ENCODE measurements at places on chromosomes 5 and 9.

DNA sequence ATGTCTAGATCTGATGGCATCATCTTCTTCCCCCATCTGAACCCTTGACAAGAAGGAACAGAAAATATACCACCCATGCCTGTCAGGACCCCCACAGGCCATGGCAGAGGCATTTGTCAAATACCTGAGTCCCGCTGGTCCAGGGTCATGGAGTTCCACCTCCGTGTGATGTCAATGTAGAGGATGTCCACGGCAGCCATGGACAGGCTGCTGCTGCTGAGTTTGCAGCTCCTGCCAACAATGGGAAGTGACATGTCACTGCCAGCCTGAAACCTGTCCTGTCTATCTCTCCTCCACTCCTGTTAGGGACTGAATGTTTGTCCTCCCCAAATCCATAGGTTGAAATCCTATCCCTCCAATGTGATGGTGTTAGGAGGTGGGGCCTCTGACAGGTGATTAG, 208.8 kb downstream of the DAB2IP start:
- no peak for DNase-seq

GRCh38 chr9:101625876-101626275, 31.1 kb upstream of the PPP3R2 start:
- no peak for DNase-seq

- DNase-seq = no peak
These were observed 61.0 kb downstream of the DAP start for GRCh38 chr5:10699987-10700386.

DNA sequence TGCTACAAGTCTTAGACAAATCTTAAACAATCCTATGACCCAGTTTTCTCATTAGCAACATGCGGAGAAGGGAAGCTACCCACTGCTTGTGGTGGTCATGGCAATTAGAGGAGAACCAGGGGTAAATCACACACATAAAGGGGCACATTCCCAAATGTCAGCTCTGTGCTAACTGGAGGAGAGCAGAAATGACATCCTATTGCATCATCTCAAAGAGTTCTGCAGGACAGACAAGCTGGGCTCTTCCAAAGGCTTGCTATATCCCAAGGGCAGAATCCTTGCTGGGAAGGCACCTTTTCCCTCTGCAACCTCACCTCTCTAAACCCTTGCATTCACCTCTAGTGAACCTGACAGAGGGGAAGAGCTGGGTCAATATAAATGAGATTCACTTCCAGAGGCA, 17.0 kb upstream of the WWC1 start:
- no peak for DNase-seq

DNA sequence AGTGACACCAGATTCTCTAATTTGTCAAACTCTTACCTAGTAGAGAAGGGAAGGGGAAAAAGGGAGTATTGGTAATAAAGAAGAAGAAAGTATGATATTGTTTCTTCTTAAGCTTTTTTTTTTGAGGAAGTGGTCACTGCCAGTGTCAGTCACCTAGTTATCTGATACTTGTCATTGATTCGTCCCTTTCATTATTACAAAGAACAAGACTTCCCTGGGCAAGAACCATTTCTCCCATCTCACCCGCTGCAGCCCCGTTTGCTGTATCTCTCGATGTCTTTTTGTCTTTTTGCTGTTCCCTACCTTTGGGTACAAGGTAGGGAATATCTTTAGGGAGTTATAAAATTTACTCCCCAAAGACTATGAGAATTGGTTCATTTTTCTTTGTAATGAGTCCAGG, 249.0 kb downstream of the ARHGAP26 start:
- no peak for DNase-seq

- DNase-seq = no peak
These were observed 218.6 kb downstream of the ESM1 start for GRCh38 chr5:54766748-54767147.

DNA sequence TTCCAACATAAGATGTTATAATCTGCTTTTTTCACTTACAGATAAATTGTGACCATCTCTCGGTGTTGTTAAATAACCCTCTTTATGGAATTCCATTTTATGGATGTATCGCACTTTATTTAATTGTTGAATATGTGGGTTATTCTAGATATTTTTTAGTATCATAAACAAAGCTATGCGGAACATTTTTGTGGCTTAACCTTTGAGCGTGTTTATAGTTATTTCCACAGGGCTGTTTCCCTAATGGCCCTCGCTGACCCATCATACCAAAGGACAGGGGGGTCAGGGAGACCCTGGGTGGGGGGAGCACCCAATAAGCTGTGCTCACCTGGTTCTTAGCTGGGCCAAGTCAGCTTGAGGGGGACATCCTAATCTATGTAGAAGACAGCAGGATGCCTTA, 65.3 kb downstream of the NDST1 start:
- DNase-seq = no peak

DNA sequence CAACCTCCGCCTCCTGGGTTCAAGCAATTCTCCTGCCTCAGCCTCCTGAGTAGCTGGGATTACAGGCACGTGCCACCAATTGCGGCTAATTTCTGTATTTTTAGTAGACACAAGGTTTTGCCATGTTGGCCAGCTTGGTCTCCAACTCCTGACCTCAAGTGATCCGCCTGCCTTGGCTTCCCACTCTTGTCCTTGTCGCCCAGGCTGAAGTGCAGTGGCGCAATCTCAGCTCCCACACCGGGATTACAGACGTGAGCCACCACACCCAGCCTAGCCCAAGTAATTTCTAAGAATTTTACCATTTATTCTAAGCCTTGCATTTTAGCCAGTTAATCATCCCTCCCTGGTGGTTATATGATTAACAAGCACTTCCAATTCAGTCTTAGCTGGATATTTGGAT, 11.0 kb downstream of the NAIP start:
- no peak for DNase-seq

- no peak for DNase-seq
These were observed 1.5 kb downstream of the SPDL1 start for GRCh38 chr5:169584998-169585451.

DNA sequence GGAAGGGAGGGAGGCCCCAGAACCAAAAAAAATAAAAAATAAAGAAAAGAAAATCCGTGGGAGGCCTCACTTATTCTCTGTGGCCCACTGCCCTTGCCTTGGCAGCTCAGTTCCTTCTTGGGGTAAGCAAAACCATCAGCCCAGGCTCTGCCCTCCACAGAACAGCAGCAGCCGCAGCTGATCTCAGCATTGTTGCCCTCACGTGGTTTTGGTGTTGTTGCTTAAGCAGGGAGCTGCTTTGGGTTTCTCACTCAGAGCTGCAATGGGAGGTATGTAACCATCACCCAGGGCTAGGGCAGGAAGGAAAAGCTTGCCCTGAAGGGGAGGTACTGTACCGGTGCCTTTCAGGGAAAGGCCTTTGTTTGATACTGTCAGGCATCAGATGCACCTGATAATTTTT, 374.7 kb upstream of the WWC1 start:
- peak; percentile 90 for DNase-seq

GRCh38 chr5:67346611-67347010, 150.0 kb upstream of the CD180 start:
- no peak for DNase-seq

DNA sequence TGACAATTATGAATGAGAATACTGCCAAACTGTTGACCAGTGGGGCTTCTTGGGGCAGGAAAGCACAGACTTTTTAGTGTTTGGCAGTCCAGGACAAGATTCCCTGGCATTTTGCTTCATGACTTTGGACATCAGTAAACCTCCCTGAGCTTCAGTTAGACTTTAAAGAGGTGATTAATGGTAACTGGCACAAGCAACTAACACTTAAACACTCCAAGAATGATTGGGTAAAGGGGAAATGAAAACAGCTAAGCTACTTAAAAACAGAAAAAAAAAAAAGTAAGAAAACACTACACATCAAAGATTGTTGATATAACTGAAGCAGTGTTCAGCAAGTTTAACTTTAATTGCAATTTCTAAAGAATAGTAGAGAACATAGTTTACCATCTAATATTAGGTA, 13.4 kb downstream of the PAIP1 start:
- DNase-seq = peak; percentile 15

- no peak for DNase-seq
These were observed 16.2 kb downstream of the DRD1 start for GRCh38 chr5:175427762-175428161.

GRCh38 chr9:116491219-116491618, 195.9 kb upstream of the TRIM32 start:
- no peak for DNase-seq

- no peak for DNase-seq
These were observed 195.4 kb downstream of the NR2F1-AS1 start for GRCh38 chr5:93385655-93386054.

- no peak for DNase-seq
These were observed 96.5 kb downstream of the SMIM23 start for GRCh38 chr5:171882118-171882517.

- DNase-seq = no peak
These were observed 425.7 kb upstream of the CYLC2 start for GRCh38 chr9:102569436-102569835.

GRCh38 chr5:68329554-68330255, 114.1 kb downstream of the PIK3R1 start:
- DNase-seq = no peak

All from kidney glomerular epithelial cell (primary cell).